SJCRH30 (cell line): ENCODE measurements at places on chromosomes 1 and 21. TPM values are rescaled to one million over a fixed set of nuclear protein-coding genes. Genes with fewer than 3 reads are reported as not detected.

The NHLH1 gene
- 1.4 and 2.2 TPM in 2 replicates for total RNA-seq

GRCh38 chr1:15347182-15347581 lies 62.5 kb upstream of the EFHD2 start:
- no peak for DNase-seq
- H3K4me3 ChIP-seq: no peak overlapping the region
- H3K4me1 ChIP-seq: peaks cover 17% of the 10 kb centered on the region
- H3K36me3 ChIP-seq: no peaks in the 10 kb centered on the region

- no peaks in the 10 kb centered on the region for H3K4me1 ChIP-seq
- H3K27me3 ChIP-seq: no peaks in the 10 kb centered on the region
- no peak for DNase-seq
- no peak overlapping the region for H3K27ac ChIP-seq
- H3K36me3 ChIP-seq: no peaks in the 10 kb centered on the region
Observed at GRCh38 chr1:172761581-172762486, 102.9 kb downstream of the FASLG start.

DNA sequence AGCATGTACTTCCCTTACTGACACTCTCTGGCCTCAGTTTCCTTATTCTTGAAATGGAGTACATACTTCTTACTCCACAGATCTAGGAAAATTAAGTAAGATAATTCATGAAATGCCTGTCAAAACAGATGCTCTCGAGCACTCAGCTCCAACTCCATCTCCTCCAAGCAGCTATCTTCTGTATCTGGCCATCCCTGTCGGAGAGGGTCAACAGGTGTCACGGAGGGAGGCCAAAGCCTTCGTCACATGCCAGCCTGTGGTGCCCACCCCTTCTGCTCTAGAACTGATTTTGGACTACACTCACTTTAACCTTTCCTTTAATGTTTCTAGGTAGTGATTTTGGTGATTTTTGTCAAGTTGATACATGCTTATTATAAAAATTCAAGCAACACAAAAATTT lies 18.8 kb upstream of the PKP1 start:
- DNase-seq: no peak
- H3K4me3 ChIP-seq: no peak overlapping the region
- H3K36me3 ChIP-seq: no peaks in the 10 kb centered on the region
- H3K4me1 ChIP-seq: peaks cover 36% of the 10 kb centered on the region
- H3K27ac ChIP-seq: no peak overlapping the region

DNA sequence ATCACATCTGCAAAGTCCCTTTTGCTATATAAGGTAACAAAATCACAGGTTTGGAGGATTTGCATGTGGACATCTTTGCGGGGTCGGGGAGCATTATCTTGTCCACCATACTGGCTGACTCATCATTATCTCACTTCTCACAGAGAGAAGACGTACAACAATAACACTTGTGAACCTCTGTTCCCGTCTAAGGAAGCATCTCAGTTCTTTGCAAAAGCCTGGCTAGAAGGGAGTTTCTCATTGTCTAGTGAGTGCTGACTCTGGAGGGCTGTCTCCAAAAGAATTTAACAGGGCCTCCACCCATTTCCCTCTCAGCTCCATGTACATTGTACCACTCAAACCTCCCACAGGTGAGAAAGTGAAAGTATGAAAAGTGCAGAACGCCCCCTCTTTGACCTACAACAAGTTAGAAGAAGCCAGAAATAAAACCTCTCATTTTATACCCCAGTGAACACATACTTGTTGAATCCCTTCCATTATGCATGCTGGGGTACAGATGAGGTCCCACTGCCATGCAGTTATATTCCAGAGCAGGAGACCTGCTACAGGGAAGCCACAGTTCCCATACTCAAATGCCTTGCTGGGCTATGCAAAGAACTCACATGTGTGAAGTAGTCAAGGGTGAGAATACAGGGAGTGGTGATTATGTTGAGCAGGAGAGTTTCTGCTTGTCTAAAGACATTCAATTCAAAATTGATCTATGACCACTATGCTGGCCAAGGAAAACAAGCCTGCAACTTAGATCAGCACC lies 121.7 kb upstream of the PRDX6 start:
- no peaks in the 10 kb centered on the region for H3K27me3 ChIP-seq
- no peaks in the 10 kb centered on the region for H3K36me3 ChIP-seq
- H3K4me1 ChIP-seq: no peaks in the 10 kb centered on the region
- no peak overlapping the region for H3K4me3 ChIP-seq
- no peak overlapping the region for H3K27ac ChIP-seq
- DNase-seq: no peak

DNA sequence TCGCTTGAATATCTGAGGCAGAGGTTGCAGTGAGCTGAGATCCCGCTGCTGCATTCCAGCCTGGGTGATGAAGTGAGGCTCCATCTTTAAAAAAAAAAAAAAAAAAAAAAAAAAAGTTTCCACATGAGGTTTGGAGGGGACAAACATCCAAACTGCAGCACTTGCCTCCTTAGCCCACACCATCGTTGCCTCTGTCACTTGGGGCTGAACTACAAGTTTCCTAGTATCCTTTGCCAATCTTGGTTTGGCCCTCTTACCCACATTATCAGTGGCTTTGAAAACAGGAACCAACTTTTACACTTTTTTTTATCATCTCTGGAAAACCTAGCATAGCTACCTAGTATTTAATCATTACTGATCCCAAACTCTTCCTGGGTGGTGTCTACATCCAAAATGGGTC lies 59.2 kb downstream of the CLSTN1 start:
- H3K4me1 ChIP-seq: no peaks in the 10 kb centered on the region
- no peak overlapping the region for H3K4me3 ChIP-seq
- DNase-seq: no peak
- no peaks in the 10 kb centered on the region for H3K27me3 ChIP-seq
- H3K27ac ChIP-seq: no peak overlapping the region
